Bronchial epithelial cell (primary cell): ENCODE measurements at places on chromosomes 1 and 21. TPM values are rescaled to one million over a fixed set of nuclear protein-coding genes. Genes with fewer than 3 reads are reported as not detected.

Gene USH2A
- under 0.01 TPM in 1 of 2 replicates, not detected in the other for total RNA-seq

- DNase-seq: no peak
Observed at GRCh38 chr1:15961492-15961891, 14.4 kb downstream of the ZBTB17 start.

Gene NUP133
- total RNA-seq: 22.7 and 23.4 TPM in 2 replicates

Gene OR14C36
- not detected in 2 replicates for total RNA-seq

Gene WNT3A
- total RNA-seq: not detected in 2 replicates
